ENCODE measurements at places on chromosomes 6 and 20. TPM values are rescaled to one million over a fixed set of nuclear protein-coding genes. Genes with fewer than 3 reads are reported as not detected.

COL21A1 gene
- 12.5 TPM for total RNA-seq

PAX1 gene
- total RNA-seq, result not detected

JAG1 gene
- 32.4 TPM for total RNA-seq

MYB gene
- 0.24 TPM for total RNA-seq

LPA gene
- not detected for total RNA-seq

GRIK2 gene
- 5.0 TPM for total RNA-seq

DYNLT1 gene
- 90.6 TPM for total RNA-seq

BANF2 gene
- total RNA-seq, result not detected

PTK6 gene
- not detected for total RNA-seq

OTOR gene
- not detected for total RNA-seq

SFTA2 gene
- total RNA-seq, result not detected

TRIM38 gene
- 4.7 TPM for total RNA-seq

SLC35F1 gene
- total RNA-seq, result 0.81 TPM

DLL1 gene
- total RNA-seq, result 26.8 TPM

TCP11 gene
- not detected for total RNA-seq

IFT52 gene
- total RNA-seq, result 8.1 TPM

SLC29A1 gene
- 130 TPM for total RNA-seq

BEND6 gene
- 0.82 TPM for total RNA-seq

POU5F1 gene
- total RNA-seq, result 0.86 TPM

EPPIN gene
- not detected for total RNA-seq

MPIG6B gene
- 0.39 TPM for total RNA-seq

BMP7 gene
- 23.9 TPM for total RNA-seq

SAPCD1 gene
- total RNA-seq, result 0.73 TPM

GPR6 gene
- not detected for total RNA-seq

PPIL6 gene
- total RNA-seq, result 3.0 TPM

IRF4 gene
- total RNA-seq, result 1.6 TPM

SLX4IP gene
- total RNA-seq, result 1.7 TPM

CTSZ gene
- 166 TPM for total RNA-seq

DLK2 gene
- 0.68 TPM for total RNA-seq

MTFR2 gene
- total RNA-seq, result 1.0 TPM
